ENCODE measurements at places on chromosomes 5 and 9.

DNA sequence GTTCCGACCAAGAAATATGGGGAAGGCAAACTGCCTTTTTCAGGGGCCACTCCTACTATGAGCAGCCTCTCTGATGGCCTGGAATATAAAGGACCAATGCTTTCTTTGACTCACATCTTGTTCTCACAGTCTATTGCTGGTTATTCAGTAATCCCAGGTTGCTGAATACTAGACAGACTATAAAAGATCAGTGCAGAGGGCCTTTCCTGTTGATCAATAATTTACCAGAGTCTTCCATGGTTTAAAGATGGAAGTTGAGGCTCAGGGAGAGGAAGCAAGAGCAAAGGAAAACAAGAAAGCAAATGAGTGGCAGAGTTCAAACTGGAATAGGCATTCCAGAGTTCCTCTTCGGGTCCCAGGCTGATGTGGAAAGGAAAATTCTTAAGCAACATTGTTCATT is 62.9 kb downstream of the FBXO38 start:
- DNase-seq, result no peak

- peak; percentile 51 for DNase-seq
Observed at GRCh38 chr9:131270171-131271015, 5.9 kb downstream of the FAM78A start.

DNA sequence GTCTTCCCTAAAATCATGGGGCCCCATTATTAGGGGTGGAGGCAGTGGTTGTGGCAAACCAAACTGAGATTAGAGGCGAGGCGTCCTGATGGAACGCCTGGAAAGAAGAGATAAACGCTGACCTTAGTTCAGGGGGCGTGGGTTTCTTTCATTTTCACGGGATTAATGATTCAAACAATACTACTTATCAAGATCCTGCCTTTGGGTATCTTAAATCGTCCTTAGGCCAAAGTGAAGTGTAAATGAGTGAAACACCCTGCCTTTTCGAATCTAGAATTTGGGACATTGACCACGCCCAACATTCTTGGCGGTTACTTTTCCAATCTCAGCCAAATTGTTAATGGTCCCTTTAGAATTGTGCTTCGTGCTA is 1.0 kb upstream of the UBTD2 start:
- DNase-seq, result no peak

DNA sequence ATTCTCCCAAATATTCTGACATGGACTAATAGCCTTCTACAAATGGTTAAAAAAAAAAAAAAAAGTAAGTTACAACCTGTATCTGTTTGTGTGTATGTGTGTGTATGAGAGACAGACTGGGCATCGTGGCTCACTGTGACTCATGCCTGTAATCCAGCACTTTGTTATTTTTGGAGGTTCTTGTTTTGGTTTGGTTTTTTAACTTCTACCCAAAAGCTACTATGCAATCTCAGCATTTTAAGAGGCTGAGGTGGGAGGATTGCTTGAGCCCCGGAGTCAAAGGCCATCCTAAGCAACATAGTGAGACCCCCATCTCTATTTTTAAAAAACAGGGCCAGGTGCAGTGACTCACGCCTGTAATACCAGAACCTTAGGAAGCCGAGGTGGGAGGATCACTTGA is 17.6 kb upstream of the HAVCR1 start:
- DNase-seq, result no peak

DNA sequence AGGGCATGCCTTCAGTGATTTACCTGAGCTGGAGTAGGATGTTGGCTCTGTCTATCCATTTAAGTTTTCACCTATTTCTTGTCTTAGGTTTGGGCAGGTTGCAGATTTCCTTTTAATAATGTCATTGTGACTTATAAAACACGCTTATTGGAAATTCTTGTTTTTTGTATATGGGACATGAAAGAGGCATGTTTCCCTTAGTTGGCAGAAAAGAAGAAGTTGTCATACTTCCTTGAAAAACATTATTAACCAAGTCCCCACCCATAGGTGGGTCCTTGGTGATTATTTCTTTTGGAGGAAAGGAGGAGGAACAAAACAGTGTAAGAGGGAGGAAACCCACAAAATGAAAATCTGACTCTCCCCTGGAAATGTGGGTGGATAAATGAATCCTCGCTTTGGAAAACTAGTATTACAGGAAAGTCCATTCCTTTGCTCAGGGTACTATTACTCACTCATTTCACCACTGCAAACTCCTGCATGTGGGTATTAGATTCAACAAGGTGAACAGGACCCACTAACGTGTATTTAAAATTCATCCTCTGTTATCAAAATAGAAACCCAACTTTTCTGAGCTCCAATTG is 9.3 kb downstream of the CER1 start:
- no peak for DNase-seq

GRCh38 chr5:4197151-4197550 is 601.5 kb downstream of the IRX1 start:
- DNase-seq, result no peak

DNA sequence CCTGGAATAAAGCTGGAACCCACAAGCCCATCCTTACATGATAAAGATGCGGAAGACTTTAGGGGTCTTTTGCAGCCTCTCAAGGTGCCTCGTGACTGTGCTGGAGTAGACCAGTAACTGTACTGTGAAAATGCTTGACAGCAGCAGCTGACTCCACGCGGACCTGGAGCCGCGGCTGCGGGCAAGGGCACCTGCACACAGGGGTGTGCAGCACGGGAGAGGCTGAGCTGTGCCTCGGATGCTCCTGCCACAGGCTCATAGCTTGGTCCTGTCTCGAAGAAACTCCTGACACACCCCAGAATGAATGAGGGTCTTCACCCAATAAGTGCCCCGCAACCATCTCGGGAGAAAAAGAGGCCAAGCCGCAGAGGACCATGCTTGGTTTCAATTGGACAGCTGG is 40.3 kb upstream of the CEP72 start:
- DNase-seq, result no peak

DNA sequence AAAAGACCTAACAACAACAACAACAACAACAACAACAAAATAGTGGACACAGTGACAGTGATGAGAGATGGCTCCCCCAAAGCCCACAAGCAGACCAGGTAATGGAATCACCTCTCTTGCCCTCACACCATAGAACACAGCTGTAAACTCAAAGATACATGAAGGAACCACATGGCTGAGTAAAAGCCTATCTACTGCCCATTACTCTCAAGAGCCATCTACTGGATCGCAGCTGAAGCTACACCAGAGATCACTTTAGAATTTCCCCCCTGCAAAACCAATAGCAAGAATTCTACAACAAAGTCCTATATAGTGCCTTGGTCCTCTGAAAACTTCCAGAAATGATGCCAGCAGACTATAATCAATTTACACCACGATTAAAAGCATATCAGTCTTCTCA is 1537.6 kb upstream of the CDH9 start:
- no peak for DNase-seq

GRCh38 chr5:26014206-26014605 is 1024.2 kb downstream of the CDH9 start:
- DNase-seq, result no peak

DNA sequence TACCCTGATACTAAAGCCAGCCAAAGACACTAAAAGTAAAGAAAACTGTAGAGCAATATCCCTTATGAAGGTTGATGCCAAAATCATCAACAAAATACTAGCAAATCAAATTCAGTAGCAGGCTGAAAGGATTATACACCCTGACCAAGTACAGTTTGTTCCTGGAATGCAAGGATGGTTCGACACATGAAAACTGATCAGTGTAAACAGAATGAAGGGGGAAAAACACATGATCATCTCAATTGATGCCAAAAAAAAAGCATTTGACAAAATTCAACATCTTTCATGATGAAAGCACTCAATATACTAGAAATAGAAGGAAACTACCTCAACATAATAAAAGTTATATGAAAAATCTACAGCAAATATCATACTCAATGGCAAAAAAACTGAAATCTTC is 43.5 kb upstream of the LRRC14B start:
- no peak for DNase-seq

GRCh38 chr5:141234109-141234667 is 11.0 kb upstream of the PCDHB15 start:
- DNase-seq, result no peak

DNA sequence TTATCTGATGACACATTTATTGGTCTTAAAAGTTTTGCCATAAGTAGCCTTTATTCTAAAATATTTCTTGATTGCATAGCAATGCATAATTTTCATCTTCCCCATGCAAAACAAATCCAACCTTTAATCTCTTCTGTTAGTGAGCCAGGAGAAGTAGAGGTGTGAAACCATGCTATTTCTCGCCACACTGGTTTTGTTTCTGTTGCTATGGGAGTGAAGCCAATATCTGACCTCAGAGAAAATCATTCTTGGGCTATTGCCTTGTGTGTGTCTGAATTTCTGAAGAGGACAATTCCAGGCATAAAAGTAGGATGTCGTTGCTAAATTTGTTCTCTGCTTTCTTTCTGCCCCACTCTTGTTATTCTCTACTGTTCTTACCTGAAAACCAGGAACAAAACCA is 183.6 kb downstream of the PTTG1 start:
- DNase-seq, result no peak

DNA sequence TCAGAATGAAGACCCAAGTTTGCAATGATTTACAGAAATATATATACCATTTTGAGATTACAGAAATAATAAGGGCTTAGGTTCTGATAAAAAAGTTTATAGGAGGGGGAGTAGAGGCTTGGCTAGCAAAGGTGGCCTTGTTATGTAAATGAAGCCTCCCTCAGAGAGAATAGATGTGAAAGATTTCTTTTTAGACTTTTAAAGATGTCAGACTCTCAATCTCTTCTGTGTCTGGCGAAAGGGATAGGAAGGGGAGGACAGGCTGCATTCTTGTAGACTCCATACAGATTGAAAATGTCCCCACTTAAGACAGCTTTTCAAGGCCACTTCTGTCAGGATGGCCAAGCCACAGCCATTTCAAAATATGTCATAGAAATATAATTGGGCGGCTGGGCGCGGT is 63.1 kb upstream of the CLINT1 start:
- DNase-seq, result no peak

DNA sequence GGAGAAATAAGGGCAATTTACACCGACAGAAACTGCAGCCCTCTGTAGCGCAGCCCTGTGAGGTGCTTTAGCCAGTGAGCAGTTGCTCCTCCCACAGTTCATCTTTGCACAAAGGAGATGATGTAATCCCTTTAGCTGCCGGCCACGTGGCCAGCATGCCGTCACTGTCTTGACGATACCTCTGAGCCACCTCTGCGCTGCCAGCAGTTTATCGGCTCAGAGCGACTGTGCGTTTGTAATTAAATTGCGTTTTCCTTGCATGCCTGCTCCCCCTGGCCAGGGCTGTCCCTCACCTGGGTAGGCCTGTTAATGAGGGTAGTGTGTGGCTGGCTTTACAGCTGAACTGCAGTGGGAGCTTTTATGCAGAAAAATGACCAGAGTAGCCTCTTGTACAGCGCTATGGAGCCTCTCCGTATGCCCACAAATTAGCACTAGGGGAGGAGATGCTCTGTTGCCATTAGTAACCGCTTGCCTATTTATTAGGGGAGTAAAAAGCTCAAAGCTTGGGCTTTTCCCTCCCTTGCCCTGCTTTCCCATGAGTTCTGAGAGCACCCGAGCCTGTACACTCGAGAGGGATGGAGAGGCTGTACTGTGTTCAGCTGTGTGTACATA is 107.0 kb downstream of the TRIO start:
- no peak for DNase-seq

- no peak for DNase-seq
Observed at GRCh38 chr5:61667525-61668218, 335.6 kb downstream of the ZSWIM6 start.

- no peak for DNase-seq
Observed at GRCh38 chr9:112881331-112881730, 9.3 kb downstream of the SLC46A2 start.

GRCh38 chr9:77011973-77012821 is 7.3 kb upstream of the FOXB2 start:
- DNase-seq, result peak; percentile 48

GRCh38 chr9:90966031-90966290 is 164.3 kb downstream of the SYK start:
- DNase-seq, result no peak

- DNase-seq, result no peak
Observed at GRCh38 chr9:18490641-18491370, 16.9 kb downstream of the ADAMTSL1 start.

- DNase-seq, result no peak
Observed at GRCh38 chr5:169213479-169213878, 87.5 kb downstream of the SLIT3 start.

DNA sequence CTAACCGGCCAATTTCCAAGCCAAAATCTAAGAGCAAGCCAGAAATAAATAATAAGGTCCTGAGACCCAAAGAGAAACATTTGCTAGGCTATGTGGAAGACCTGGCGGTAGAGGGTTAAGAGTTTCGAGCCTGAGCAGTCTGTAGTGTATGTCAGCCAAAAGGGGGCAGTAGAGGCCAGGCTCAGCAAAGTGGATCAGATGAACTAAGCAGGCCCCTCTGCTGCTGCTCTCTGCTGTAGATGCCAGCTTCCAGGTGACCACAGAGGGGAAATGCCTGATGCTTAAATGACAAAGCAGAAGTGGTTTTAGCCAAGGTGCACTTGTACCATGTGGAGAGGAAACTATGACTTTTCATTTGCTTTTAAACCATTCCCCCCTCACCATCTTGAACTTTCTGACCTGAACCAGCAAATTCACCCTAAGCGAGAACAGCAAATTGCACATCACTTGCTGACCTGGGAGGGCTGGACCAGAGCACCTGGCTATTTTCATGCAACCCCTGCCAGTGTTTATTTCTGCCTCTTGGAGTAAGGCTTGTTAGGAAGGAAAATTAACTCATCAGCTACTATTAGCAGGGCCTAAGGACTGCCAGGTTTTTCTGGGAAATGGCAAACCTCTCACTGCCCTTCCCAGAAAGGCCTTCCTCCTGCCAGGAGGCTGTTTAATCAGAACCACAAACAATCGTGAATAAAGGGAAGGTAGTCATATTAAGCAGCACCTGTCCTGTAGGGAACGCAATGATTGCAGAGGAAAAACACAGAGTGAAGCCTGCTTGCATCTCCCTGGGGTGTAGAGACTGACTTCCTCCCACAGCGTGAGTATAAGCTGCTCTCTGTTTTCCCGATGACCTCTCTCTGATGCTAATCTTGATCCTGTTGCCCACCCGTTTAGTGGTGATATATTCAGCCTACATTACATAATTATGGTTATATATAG is 818.2 kb downstream of the TLR4 start:
- DNase-seq, result no peak

- no peak for DNase-seq
Observed at GRCh38 chr5:12615141-12615820, 711.0 kb upstream of the CTNND2 start.

GRCh38 chr9:115183436-115183835 is 65.5 kb upstream of the TNC start:
- no peak for DNase-seq

DNA sequence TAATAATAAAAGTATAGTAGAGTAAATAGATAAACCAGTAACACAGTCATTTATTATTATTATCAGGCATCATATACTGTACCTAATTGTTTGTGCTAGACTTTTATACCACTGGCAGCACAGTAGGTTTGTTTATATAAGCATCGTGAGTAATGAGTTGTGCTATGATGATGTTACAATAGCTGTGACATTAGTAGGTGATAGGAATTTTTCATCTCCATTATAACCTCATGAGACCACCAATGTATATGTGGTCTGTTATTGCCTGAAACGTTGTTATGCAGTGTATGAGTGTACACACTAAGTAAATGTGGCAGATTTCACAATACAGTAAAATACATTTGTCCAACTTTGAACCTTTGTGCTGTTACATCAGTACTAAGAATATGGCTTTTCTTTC is 72.7 kb upstream of the SPATA31D4 start:
- no peak for DNase-seq
